ENCODE measurements at places on chromosomes 7 and 10. TPM values are rescaled to one million over a fixed set of nuclear protein-coding genes. Genes with fewer than 3 reads are reported as not detected.

The MMD2 gene
- total RNA-seq: not detected

GRCh38 chr10:1536341-1536740 is 201.0 kb downstream of the ADARB2 start:
- DNase-seq: no peak

The LRMDA gene
- total RNA-seq: 6.1 TPM

- DNase-seq: no peak
Measured at GRCh38 chr7:114085313-114085591, 166.4 kb upstream of the PPP1R3A start.

The BTBD16 gene
- total RNA-seq: not detected

The PNLIPRP1 gene
- not detected for total RNA-seq

DNA sequence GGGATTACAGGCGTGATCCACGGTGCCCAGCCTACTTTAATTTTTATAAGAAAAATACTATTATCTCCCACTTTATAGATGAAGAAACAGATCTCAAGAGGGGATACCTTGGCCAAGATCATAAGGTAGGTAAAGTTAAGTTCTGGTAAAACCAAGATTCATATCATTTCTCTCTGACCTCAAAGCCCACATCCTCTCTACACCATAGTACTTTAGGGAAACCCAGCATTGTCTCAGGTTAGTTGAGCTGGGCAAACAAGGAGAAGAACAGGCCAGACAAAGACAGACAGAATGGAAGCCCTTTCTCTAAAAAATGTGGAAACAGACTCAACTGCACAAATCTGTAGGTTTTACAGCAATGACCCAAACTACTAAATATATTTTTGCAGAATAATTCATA is 197.7 kb upstream of the FRMD4A start:
- DNase-seq: no peak

The CLCN1 gene
- not detected for total RNA-seq

- no peak for DNase-seq
Measured at GRCh38 chr10:7583626-7584025, 83.1 kb downstream of the ITIH5 start.

DNA sequence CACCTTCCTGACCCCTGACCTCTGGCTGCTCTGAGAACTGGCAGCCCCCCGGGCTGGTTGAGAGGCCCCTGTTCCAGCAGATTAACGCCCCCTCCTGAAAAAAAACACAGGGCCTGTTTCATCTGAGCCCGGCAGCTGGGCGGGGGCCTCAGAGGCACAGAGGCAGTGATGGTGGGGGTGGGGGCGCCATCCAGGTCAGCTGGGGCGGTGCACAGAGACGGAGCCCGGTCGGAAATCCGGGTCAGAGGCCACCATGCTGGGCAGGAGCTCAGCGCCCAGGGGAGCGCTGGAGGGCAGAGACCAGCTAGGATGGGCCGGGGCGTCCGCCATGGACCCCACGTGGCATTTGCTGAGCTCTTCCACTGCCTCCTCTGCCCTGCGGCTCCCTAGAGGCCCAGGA is 68.0 kb downstream of the UNCX start:
- no peak for DNase-seq

The WEE2 gene
- total RNA-seq: not detected

The TMEM196 gene
- total RNA-seq: not detected

DNA sequence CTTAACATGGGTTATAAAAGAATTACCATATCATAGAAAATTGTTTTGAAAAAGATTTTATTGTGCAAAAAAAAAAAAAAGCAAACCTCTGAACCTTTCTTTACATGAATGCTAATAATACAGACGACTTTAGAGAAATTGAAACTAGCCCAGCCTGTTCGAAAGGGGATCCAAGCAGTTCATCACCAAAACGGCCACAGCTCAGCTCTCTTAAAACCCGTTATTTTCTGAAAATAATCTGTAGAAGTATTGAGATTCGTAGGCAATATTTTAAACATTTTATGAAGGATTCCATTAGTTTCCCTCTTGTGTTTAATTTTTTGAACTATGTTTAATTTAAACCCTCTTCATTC is 9.9 kb upstream of the GSAP start:
- DNase-seq: no peak

DNA sequence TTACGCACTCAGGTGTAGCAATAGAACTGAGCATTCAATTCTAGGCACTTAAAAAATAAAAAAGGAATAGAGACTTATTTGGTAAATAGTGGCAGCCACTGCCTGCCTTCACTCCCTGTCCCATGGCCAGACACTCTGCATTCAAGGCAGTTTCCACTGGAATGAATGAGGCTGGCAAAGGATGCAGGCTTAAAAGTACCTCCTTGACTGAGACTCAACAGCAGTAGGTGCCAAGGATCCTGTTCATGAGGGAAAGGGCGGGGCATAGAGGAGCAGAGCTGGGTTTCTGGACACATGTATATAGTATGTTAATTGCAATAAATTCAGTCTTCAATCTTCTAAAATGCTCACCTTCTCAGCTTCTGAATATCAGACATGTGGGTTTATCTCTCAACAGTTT is 242.6 kb downstream of the PHF14 start:
- no peak for DNase-seq

- DNase-seq: no peak
Measured at GRCh38 chr10:49303711-49304110, 4.7 kb downstream of the C10orf71 start.

GRCh38 chr10:11895108-11895466 is 71.9 kb downstream of the PROSER2 start:
- DNase-seq: no peak

DNA sequence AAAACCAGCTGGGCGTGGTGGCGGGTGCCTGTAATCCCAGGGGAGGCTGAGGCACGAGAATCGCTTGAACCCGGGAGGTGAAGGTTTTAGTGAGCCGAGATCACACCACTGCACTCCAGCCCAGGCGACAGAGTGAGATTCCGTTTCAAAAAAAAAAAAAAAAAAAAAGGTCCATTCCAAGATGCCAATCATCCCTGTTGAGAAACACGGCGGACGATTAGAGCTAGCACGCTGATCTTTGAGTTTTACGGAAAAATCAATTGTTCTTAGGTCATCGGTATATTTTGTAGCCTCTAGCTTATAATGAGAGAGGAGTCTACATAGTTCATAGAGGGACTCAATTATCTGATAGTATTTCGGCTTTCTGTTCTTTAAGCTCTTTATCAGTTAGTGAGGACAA is 169.2 kb downstream of the PRKCQ start:
- DNase-seq: no peak

GRCh38 chr7:91320366-91321078 is 56.3 kb downstream of the FZD1 start:
- DNase-seq: no peak

DNA sequence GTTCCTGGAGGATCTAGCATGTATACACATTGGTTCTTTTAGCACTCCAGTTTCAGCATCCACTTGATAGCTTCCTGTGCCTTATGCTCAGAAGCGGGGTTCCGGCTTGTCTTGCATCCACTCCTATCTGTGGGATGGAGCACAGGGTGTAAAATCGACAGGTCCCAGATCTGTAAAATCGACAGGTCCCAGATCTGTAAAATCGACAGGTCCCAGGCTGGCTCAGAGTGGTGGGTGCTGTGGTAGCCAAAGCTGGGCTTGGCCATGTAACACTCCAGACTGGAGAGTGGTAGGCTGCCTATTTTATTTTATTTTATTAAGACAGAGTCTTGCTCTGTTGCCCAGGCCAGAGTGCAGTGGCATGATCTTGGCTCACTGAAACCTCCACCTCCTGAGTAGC is 30.3 kb downstream of the HECW1 start:
- DNase-seq: no peak

DNA sequence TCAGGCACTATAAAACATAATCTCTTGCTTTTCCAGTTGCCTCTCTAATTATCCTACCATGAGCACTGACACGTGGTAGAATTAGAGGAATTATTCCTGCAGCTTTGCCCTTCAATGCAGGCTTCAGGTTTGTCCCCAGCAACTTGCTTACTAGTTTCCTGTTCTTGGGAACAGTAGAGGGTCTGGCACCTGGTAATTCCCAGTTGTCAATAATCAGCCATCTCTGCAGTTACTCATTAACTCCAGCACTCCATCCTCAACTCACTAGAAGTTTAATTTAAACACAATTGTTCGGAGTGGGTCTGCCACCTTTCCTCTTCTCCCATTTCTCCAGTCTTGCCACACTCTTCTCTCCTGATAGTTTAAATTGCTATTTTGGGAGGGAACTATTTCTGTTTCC is 324.3 kb upstream of the KIAA1217 start:
- DNase-seq: no peak

DNA sequence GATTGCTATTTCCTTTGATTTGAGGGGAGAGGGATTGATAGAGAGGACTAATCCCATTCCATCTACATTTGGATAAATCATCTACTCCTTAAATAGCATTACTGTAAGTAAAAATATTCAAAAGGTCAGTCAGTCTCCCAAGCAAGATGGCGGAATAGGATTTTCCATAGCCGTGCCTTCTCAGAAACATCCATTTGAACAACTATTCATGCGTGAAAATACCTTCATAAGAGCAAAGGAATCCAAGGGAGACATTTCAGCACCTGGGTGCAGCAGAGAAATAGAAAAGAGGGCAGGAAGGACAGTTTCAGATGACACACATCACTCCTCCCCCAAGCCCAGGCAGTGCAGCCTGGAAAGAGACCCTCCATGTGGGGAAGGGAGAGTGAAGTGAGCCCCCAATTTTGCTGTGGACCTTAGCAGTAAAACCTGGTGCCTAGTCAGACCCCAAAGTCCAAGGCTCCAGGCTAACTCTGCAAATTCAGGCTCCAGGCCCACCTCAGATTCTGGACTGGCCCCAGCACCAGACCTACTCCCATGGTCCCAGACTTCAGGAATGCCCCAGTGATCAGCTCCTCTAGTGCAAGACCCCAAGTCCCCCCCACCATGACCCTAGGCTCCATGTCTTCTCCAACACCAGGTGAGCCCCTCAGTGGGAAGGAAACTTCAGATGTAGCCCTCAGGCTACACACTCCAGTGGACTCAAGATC is 104.3 kb upstream of the LANCL2 start:
- DNase-seq: peak; percentile 30

The ADK gene
- 23.7 TPM for total RNA-seq

- DNase-seq: no peak
Measured at GRCh38 chr10:80878330-80878729, 340.6 kb downstream of the SH2D4B start.

DNA sequence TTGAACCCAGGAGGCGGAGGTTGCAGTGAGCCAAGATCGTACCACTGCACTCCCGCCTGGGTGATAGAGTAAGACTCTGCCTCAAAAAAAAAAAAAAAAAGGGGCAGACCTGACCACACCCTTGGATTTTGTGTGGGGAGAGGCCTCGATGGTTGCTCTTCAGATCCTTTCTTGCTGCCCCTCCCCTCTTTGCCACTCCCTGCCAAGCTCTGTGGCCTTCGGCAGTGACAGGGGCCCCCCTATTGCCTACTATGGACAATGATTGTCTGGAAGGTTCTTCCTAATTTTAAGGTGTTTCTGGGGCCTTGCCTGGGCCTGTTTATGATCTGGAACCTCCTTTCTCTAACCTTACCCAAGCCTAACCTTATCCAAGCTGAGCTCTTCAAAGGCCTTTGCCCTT is 795 bp downstream of the PRF1 start:
- peak; percentile 21 for DNase-seq

DNA sequence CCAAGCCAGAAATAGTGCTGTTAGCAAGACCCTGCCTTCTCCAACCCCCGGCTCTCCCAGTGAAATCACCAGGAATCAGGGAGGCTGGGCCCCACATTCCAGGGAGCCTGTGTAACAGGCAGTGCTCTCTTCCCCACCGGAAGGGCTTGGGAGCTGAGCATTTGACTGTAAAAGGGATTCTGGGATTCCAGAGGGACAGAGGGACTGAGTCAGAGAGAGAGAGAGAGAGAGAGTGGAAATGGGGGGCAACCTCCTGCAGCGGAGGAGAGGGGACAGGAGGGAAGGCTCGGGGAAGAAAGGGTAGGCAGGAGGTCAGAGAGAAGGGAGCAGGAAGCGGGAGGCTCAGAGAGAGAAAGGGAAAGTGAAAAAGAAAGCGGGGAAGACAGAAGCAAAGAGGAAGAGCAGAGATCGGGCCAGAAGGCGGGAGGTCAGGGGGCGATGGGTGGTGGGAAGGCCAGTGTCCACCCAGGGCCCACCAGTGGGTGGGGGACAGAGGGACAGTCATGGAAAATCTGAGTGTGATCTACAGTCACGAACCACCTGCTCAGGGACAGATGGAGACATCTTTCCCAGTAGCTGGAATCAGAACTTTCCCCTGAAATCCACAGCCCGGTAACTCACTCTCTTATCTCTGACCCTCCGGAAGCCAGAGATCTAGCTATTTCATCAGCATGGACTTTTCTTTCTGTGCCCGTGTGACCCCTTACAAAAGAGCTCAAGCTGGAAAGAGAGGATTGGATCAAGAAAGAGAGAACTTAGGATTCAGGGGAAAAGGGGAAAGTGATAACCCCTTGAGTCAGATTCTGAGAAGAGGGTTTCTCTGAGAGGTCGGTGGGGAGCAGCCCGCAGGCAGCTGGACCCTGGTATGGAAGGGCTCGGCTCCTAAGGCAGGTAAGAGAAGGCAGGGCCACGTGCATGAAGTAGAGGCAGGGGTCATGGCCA is 4.6 kb upstream of the SERPINE1 start:
- DNase-seq: peak; percentile 91

DNA sequence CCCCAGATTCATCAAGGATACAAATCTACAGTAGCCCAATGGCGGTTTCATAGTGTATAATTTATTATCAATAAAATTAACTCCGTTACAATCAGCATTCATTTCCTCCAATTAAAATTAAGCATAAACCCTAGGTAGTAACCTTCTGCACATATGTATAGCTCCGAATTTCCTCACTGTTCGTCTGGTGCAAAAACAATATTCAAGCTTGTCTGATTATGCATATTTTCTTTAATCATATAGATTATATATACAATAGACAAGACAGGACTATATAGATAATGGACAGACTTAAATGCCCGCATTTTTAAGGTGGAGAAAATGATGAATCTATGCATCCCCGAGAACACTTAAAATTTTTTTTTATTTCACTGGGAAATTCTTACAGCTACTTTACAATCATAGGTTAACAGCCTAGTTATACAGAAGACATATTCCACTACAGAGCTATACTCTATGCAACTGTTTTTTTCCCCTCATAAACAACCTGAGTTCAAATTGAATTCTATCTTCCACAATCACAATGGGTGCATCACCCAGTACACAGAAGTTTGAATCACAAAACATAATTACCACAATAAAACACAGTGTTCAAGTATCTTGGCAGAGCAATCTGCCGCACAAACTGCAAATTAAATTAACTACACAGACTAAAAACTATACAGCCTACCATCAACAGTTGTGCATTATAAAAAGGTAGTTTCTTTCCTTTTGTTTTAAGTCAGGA is 2.6 kb downstream of the HOXA9 start:
- no peak for DNase-seq

- DNase-seq: no peak
Measured at GRCh38 chr10:127265288-127265687, 68.9 kb upstream of the INSYN2A start.

- DNase-seq: no peak
Measured at GRCh38 chr10:116207690-116208089, 65.3 kb downstream of the GFRA1 start.

GRCh38 chr10:32232378-32232777 is 114.6 kb downstream of the EPC1 start:
- DNase-seq: no peak

GRCh38 chr10:35506741-35507140 is 98.4 kb upstream of the GJD4 start:
- DNase-seq: no peak

- no peak for DNase-seq
Measured at GRCh38 chr10:4483811-4484210, 342.2 kb upstream of the AKR1E2 start.

- DNase-seq: no peak
Measured at GRCh38 chr10:29849126-29849833, 210.1 kb downstream of the JCAD start.

The GIMAP2 gene
- total RNA-seq: 3.8 TPM

Data from right atrium auricular region (tissue), 2 donors.